ENCODE measurements at places on chromosomes 2 and 18. TPM values are rescaled to one million over a fixed set of nuclear protein-coding genes. Genes with fewer than 3 reads are reported as not detected.

CAPN14 gene
- polyA plus RNA-seq: 0.09 TPM

TMEM37 gene
- polyA plus RNA-seq: 11.1 TPM

PMAIP1 gene
- polyA plus RNA-seq: 50.3 TPM

OTOF gene
- polyA plus RNA-seq: 15.7 TPM

DNA sequence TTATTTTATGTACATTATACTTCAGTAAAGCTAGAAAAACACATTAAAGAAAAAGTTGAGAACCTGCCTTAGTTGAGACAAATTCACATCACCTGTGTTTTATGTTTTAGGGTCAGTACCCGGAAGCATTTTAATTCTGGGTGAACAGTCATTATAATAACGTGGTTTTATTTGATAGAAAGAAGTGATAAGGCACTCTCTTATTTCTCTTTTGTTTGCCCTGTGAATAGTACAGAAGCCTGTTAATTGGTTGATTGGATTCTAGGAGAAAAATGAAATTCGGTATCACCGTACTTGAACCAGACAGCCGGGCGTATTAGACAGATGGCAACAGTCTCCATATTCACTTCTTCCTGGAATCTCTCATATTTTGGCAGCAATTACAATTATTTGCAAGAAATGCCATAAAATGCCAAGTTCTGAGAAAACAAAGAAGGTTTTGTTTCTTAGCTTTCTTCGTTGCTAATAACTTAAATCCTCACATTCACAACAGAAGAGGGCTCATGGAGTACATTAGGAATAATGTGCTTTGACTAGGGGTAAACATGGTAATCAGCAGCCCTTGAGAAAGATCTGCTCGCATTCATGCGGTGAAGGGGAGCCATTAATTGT, 168.7 kb upstream of the RASGRP3 start:
- DNase-seq: no peak

GRCh38 chr18:79926715-79927606, 24.5 kb downstream of the SLC66A2 start:
- no peak for DNase-seq

DNA sequence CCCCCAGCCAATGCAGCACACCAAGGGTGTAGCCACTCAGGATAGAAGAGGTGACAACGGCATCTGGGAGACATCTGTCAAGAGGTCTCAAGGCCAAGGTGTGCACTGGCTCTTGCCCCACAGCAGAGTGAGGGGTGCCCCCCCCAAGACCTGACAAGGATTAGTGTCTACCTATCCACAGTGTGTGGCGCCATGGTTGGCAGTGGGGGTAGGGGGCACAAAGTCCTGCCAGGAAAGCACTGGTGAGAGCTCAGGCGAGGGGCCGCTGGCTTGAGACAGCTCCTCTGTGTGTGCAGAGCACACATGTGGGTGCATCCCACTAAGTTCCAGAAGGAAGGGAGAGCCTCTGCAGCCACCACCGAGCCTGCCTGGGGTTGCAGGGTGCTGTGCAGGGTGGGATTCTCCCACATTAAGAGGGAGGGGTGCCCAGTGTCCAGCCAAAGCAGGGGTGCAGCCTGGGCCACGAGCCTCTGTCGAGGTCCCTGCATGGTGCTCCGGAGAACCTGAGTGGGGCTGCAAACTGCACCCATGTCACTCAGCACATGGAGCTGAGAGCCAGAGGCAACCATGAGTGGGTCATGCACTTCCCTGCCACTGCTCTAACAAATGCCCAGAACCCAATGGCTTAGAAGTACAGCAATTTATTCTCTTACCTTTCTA, 311.2 kb upstream of the HDAC4 start:
- no peak for DNase-seq
